ENCODE measurements at places on chromosomes 7 and 10.

DNA sequence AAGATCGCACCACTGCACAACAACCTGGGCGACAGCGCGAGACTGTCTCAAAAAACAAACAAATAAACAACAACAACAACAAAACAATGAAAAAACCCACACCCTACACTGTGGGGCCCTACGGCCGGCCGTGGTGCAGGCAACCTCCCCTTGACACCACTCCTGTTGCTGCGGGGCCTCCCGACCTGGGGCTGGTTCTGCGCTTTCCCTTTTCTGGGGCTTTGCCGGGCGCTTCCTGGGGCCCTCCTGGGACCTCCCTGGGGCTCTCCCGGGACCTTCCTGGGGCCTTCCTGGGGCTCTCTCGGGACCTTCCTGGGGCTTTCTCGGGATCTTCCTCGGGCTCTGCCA, 46.6 kb downstream of the INSIG1 start:
- DNase-seq, result no peak

DNA sequence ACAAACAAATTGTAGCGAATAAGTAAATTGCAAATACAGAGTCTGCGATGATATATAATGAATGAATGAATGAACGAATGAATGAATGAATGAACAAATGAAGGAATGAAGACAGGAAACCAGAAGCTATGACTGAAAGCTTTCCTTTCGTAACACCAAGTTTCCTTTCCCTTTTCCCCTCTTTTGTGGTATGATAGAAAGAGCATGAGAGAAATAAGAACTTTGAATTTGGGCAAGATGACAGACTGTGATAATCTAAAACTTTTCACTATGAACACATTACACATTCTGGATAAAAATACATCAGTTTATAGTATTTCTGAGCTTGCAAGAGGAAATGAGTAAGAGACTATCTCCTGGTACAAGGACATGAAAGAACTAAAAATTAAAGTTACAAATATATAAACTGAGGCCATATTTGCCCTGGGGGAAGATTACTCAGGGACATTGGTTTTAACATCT, 8.4 kb upstream of the UCN3 start:
- no peak for DNase-seq

DNA sequence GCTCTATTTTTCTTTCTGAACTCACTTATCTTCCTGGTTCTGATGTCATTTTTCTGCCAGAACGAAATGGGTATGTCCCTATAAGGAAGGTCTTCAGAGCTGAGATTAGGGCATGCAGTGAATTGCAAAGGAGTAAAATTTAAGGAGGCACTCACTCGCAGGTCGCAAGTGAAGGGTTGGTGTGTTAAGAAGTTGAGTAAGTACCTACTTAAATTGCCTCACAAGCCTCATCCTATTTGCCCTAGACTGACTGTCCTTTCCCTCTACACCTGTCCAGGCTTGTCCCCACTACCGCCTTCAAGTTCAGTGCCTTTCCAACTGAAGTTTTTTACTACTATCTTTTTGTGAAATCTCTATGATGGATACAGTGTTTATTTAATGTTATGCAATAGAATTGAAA, 191.5 kb downstream of the AHR start:
- no peak for DNase-seq

DNA sequence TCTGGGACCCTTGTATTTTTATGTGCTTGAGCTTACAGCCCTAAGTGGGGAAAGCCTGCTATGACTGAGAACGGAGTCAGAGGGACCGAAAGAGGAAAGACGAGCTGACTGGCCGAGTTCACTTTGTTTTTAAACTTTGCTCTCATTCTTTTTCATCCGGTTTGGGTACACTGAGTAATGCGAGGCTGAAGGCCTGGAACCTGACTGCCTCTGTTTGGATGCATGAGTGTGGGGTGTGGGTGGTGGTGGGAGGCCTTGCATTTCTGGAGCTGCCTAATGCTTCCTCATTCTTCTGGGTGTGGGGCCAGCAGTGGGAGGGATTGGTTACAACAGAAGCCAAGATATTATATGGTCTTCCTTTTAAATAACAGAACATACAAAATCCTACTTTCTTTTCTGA, 155.5 kb downstream of the BUB3 start:
- DNase-seq, result no peak

GRCh38 chr7:98423043-98423442, 22.2 kb upstream of the BAIAP2L1 start:
- no peak for DNase-seq

GRCh38 chr7:50455658-50456057, 5.5 kb upstream of the FIGNL1 start:
- DNase-seq, result no peak

DNA sequence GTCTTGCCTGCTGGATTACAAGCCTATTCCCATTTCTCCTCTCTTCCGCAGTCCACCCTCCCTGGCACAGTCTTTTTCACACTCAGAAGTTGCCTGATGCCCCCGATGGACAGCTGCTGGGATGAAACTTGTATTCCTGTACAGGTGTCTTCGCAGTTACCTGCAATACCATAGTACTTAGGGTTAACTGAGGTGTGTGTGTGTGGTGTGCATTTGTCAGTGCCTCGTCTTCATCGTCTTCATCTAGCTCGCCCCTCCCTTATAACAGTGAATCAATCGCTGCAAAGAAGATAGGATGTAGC, 11.0 kb downstream of the NXPH1 start:
- DNase-seq, result no peak

DNA sequence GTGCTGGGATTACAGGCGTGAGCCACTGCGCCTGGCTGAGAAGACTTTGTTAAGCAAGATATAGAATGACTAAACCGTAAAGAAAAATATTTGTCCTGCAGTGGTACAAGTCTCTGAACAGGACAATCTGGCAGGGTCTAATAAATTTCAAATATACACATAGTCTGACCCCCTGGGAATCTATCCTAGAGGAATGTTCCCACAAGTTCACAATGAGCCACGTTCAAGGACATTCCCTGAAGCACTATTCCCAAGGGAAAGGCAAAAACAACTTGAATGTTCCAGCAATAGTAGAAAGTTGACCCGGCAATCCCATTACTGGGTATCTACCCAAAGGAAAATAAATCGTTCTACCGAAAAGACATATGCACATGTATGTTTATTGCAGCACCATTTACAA, 82.0 kb downstream of the HIP1 start:
- DNase-seq, result no peak

GRCh38 chr10:93461109-93461806, 20.9 kb downstream of the MYOF start:
- DNase-seq, result no peak

- DNase-seq, result no peak
Measured at GRCh38 chr10:80590585-80591125, 53.0 kb downstream of the SH2D4B start.

All from activated CD4-positive, alpha-beta T cell treated with anti-CD3 and anti-CD28 coated beads, Interleukin-2, amount 50 U/mL, for 4 hours (primary cell).